ENCODE measurements at places on chromosomes 1 and 21.

DNA sequence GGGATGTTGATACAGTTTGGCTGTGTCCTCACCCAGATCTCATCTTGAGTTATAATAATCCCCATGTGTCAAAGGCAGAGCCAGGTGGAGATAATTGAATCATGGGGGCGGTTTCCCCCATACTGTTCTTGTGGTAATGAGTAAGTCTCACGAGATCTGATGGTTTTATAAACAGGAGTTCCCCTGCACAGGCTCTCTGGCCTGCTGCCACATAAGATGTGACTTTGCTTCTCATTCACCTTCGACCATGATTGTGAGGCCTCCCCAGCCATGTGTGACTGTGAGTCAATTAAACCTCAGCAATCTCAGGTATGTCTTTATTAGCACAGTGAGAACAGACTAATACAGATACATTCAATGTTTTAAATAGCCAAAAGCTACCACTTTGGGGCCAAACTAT lies 41.1 kb downstream of the SLC35F3 start:
- DNase-seq: no peak

GRCh38 chr1:70581661-70582060 lies 170.6 kb downstream of the CTH start:
- DNase-seq: no peak

DNA sequence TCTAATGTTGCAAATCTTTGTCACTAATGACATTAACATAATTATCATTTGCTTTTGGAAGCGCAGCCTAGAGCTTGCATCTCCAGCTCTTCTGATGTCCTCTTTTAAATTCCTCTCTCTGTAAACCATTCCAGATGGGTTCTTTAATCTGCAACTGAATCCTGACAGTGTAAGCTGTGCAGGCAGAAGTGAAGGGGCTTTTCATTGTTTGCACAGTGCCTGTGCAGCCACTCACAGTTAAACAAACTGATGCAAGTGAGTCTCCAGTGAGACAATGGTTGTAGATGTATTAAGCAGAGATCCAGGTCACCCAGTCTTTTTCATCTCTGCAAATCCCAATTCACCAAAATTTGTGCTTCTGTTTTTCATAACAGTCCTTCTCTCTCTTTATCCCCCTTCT lies 22.5 kb upstream of the FCRL5 start:
- DNase-seq: no peak

DNA sequence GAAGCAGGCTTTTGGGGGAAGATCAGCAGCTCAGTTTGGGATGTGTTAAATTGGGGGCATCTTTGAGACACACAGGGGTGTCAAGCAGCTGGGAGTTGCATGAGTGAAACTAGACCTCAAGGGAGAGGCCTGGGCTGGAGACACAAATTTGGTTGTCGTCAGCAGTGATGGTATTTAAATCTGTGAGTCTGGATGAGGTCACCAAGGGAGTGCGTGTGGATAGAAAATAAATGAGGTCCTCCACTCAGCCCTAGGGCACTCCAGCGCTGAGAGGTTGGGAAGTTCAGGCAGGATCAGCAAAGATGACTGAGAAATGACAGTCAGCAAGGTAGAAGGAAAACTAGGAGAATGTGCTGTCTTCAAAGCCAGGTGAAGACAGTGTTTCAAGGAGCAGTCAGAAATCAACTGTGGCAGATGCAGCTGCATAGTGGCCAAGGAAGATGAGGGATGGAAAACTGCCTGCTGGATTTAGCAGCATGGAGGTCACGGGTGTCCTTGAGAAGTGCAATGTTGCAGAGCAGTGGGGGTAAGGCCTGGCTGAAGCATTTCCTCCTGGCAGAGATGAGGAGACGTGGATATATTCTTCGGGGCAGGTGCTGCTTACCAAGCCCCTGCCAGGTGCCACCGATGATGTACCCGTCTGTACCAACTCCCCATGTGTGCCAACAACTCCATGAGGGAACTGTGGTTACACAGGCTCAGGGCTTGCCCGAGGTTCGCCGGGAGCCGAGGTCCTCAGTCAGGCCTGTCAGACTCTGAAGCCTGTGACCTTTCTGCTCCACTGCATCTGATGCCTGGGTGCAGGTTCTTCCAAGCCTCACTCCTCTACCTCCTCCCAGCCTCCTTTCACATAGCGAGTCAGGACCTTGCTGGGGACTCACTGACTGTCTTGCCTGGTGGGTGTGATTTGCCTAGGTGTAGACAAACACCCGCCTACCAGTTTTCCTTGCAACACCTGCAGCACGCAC lies 11.3 kb downstream of the MAP7D1 start:
- no peak for DNase-seq

DNA sequence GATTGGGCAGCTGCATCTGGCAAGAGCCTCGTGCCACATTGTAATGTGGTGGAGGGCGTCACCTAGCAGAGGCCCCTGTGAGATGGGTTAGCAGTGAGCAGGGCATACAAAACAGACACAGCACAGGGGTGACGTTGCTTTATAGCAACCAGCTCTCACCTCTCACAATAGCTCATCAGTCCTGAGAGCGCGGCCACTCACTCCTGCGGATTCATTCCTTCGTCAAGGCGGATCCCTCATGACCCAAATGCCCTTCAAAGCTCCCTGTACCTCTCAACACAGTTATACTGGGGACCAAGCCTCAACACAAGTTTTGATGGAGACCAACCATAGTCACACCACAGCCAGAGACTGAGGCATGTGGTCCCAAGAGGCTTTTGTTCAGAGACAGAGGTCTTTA lies 22.9 kb downstream of the SLC37A1 start:
- DNase-seq: no peak

DNA sequence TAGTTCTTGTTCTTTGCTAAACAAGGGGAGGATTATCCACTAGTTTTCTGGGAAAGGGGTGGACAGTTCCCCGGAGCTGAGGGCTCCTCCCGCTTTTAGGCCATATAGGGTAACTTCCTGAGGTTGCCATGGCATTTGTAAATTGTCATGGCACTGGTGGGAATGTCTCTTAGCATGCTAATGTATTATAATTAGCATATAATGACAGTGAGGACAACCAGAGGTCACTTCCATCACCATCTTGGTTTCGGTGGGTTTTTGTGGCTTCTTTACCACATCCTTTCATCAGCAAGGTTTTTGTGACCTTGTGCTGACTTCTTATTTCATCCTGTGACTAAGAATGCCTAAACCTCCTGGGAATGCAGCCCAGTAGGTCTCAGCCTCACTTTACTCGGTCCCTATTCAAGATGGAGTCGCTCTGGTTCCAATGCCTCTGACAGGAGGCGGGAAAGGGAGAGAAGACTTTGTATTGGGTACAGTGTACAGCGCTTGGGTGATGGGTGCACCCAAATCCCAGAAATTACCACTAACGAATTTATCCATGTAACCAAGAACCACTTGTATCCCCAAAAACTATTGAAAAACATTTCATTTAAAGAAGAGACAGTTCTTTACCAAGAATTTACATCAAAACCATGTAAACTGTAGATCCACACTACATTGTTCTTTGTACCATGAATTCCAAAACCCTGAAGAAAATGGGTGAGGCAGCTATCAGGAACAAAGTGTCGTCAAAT lies 8.7 kb upstream of the SLC2A5 start:
- no peak for DNase-seq
